SW 1271 (cell line): ENCODE measurements at places on chromosomes 7 and 10.
A peak's percentile ranks its signal among the peaks of the same experiment; 100 is the strongest.

GRCh38 chr10:84907461-84908009, 579.1 kb downstream of the CCSER2 start:
- no peak for DNase-seq

GRCh38 chr7:126370038-126370668, 882.6 kb downstream of the GRM8 start:
- DNase-seq = no peak

DNA sequence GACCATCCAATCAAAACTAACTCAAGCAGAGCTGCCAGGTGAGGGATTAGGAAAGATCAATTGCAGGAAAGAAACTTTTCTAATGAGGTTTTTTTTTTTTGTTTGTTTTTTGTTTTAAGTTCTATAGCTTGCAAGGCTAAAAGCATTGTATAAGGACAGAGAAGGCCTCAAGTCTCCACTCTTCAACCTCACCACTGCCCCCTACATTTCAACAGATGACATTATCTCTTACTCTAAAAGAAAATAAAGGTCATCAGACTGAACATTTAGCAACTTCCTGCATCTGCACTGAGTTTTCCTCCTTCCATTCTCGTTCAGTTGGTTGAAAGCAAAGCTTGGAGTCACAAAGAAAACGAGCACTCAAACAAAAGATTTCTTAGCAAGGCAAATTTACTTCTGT, 45.2 kb upstream of the EXOC4 start:
- peak; percentile 2 for DNase-seq

- no peak for DNase-seq
These were observed 89.6 kb downstream of the PRKAG2 start for GRCh38 chr7:151787348-151787747.

GRCh38 chr7:144884896-144885295, 49.0 kb upstream of the TPK1 start:
- DNase-seq = no peak

DNA sequence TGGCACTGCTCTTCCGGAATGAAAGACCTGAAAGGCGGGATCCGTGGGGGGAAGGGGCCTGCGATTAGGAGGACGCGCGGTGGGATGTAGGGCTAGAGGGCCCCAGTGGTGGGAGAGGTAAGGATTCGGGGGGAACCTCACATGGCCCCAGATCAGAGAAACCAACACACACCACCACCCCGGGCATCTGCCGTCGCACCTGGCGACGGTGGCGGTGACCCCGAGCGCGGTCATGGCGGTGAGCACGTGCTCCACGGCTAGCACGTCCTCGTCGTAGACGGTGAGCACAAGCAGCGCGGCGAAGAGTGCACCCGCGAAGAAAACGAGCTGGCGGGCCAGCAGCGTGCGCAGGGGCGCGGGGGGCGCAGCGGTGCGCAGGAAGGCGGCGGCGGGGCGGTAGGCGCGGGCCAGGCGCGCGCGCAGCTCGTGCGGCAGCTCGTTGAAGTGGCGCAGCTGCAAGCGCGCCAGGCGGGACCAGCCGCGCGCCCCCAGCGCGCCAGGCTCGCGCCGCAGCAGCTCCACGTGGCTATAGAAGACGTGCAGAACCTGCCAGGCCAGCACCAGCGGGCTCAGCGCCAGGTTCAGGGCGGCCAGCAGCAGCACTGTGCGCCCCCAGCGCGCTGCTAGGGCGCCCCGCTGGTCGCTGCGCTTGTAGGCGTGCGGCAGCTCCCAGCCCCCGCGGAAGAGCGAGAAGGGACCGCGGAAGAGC, 5.7 kb downstream of the ATG9B start:
- no peak for DNase-seq
